ENCODE measurements at places on chromosomes 7 and 10.

- DNase-seq = no peak
Measured at GRCh38 chr7:22885797-22886261, 63.2 kb upstream of the TOMM7 start.

GRCh38 chr10:20090831-20091230, 274.6 kb downstream of the PLXDC2 start:
- no peak for DNase-seq

DNA sequence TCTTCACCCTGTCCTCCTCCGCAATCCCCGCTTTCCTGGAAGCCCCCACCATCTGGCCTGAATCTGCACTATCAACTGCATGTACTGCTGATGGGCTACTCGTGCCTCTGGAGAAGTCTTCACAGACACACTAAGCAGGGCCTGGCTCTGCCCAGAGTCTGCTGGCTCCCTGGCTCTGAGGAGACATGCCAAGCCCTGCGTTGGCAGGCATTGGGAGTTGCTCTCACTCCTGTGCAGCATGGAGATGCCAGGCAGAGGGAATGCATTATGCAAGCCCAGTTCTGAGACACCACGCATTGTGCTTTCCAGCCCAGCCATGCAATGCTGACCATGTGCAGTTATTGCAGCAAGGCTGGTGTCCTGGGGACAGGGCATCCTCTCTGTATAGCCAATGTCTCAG, 314.6 kb downstream of the CXCL12 start:
- DNase-seq = no peak

GRCh38 chr10:52526251-52526823, 212.3 kb downstream of the DKK1 start:
- no peak for DNase-seq

DNA sequence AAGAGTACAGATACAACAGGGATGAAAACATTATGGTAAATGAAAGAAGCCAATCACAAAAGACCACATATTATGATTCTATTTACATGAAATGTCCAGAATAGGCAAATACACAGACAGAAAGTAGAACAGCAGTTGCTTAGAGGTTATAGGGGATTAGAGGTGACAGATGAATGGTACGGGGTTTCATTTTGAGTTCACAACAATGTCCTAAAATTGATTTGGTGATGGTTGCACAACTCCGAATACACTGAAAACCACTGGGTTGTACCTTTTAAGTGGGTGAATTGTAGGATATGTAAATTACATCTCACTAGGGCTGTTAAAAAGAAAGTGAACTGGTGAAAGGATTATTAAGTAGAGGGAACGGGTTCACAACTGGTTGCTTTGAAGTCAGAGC, 76.3 kb upstream of the MRLN start:
- no peak for DNase-seq

DNA sequence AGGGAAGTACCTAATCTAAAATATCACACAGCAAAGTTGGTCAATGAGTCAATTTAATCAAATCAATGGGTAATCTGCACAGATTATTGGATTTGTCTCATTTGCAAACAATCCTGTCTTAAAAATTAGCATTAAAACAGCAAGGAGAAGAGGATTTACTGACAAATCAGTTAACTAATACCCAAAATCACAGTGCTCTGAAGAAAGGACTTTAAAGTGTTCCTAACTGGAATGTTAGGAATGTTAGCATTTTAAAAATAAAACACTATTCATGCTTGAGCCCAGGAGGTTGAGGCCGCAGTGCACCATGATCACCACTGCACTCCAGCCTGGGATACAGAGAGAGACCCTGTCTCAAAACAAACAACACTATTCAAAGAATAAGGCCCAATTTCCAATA, 83.1 kb downstream of the CHCHD3 start:
- no peak for DNase-seq

DNA sequence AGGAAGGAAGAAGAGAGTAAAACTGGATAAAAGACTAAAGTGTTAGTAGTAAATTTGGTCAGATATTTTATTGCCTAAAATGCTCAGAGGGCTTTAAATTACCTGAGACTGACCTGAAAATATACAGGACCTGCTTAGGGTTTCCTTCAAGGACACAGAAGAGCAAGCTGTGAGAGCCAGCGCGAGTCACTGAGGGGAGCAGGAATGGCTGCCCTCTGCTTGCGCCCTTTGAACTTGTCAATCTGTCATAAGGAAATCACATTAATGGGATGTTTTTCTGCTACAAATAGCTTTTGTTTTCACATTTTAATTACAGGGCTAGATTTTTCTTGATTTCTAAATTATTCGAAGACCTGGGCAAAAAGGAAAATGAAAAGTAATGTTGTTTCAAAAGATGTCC, 26.9 kb downstream of the DNAJB9 start:
- no peak for DNase-seq

DNA sequence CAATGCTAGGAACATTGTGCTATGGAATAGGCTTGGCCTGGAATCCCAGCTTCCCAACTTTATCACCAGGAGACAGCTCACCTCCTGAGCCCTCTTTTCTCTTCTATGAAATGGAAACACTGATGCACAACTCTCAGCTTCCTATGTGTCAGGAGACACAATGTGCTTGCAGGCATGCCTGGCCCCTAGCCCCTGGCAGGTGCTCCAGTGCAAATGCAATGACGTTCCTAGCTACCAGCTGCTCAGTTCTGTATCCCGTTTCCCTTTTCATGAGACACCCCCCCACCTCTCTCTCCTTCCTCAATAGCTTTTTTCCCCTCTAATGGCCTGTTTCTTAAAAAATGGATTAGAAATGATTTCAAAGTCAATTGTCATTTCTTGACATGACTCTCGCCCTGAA, 30.7 kb downstream of the HABP2 start:
- no peak for DNase-seq

DNA sequence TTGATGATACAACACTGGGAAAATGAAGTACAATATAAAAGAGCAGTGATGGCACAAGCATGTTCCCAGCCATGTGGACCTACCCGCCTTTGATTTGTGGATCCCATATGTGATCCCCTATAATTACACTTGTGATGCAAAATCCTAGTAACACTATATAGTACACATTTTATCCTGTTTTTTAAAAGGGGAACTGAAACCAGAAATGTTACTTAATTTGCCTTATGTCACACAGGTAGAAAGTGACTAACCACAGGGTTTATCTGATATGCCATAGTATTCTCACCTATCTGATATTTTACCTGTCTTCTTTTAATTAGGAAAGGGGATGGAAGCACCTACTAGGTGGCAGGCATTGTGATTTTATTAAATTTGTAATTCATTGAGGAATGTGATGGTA, 35.0 kb downstream of the ARMC3 start:
- no peak for DNase-seq

- DNase-seq = no peak
Measured at GRCh38 chr7:132491391-132491945, 84.8 kb downstream of the PLXNA4 start.

DNA sequence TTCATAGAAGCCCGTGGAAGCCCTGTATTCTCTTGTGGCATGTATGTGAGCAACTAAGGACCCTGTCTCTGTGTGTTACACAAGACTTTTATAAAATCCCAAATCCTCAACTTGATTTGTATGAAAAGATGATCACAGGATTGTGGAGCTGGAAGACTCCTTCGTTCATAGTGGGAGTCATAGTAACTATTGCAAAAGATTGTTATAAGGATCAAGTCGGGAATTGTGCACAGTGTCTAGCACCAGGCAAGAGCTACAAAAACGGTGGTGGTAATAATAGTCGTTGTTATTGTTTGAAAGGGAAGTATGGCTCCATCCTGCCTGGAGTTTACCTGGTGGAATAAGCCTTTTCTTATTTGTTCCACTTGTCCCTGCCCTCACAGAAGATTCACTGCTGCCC, 42.8 kb upstream of the MTURN start:
- no peak for DNase-seq

- no peak for DNase-seq
Measured at GRCh38 chr10:60777696-60778213, 523 bp upstream of the CDK1 start.

GRCh38 chr10:103603382-103603781, 109.9 kb downstream of the NEURL1 start:
- no peak for DNase-seq

GRCh38 chr10:83545901-83546391, 593.4 kb upstream of the GHITM start:
- DNase-seq = no peak

DNA sequence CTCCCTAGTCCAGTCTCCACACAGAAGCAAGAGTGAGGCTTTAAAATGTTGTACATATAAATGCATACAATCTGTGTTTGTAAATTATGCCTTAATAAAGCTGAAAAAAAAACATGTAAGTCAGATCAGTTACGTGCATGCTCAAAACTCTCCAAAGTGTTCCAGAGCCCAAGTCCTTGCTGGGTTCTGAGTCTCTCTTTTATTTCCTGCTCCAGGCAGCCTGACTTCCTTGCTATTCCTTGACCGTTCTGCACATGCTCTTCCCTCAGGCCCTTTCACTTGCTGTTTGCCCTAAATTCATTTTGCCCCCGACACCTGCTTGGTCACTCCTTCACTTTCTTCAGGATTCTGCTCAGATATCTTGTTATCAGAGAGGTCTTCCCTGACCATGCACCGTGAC, 770.1 kb downstream of the PHTF2 start:
- no peak for DNase-seq

DNA sequence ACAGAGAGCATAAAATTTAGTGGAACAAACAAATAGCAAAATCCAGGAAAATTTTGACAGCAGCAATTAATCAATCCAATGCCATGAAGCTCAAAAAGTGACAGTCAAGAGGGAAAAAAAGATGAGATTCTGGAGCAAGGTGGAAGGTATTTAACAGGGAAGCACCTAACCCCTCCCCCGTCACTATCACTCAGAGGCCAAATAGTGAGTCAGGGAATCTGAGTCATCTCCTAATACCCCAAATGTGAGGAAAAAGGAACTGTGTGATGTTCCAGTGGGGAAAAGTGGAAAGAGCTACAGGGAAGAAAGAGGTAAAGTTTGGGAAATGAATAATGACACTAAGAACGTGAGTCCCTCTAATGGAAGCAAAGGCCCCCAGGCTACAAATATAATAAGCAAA, 113.2 kb upstream of the PHF14 start:
- DNase-seq = no peak

DNA sequence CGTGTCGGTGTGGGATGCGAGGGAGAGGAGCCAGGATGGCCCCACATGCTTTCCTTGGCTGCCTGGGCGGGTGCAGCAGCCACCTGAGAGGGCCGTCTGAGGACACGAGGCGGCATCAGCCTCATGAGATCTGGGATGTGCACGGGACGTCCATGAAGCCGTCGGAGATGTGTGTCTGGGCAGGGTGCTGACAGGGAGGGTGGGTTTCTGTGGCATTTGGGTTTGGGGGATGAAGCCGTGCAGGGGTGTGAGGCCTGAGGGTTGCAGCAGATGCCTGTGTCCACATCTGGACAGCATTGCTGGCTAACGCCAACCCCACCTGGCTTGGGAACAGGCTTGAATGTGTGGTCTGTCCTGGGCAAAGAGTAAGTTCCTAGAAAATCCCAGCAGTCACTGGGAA, 179.5 kb downstream of the DNAJB6 start:
- no peak for DNase-seq

DNA sequence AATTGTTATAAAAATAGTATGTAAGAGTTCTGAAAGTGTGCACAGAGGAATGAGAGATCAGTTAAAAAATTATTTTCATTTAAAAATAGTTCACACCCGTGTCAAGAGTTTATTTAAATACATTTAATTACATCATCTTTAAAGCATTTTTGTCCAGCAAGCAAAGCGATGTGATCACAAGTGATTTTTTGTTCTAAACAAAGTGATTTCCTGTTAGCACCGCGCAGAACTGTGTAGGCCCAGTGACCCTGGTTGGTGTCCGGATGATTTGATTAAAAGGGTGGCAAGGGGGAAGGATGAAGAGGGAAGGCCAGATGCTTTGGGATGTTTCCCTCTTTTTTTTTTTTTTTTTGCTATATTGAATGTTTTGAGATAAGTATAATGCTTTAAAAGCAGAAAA, 227.8 kb upstream of the PITRM1 start:
- DNase-seq = no peak

DNA sequence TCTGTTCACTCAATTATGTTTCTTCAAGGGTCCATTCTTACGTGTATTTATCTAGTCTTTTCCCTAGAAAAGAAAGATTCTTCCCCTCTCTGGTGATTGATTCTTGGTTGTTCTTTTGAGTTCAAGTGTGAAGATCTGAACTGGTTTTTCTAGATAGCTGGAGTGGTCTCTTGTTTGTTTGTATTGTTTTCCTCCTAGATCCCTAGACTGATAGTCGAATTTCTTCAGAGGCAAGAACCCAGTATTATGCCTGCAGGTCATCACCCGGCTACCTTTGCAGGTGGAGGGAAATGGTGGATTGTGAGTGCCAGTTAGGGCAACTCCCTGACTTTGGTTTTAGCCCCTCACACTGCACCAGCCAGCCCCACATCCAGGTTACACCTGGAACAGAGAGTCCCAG, 2.2 kb upstream of the RSU1 start:
- DNase-seq = no peak

DNA sequence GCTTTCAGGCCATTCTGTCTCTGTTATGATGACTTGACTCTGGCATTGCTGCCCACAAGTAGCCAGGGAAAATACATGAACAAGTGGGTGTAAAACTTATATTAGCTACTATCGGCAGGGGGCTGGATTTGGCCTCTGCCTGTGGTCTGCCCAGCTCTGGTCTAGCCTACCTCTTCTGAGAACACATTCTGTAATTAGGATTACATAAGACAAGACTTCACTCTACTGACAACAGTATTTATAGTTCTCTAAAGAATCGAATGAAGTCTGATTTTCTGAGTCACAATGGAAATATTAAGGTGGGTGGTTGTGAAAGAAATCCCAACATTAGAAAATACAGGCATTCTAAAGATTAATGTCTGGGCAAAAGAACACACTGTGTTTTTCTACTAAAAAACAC, 55.5 kb downstream of the DLD start:
- DNase-seq = no peak

DNA sequence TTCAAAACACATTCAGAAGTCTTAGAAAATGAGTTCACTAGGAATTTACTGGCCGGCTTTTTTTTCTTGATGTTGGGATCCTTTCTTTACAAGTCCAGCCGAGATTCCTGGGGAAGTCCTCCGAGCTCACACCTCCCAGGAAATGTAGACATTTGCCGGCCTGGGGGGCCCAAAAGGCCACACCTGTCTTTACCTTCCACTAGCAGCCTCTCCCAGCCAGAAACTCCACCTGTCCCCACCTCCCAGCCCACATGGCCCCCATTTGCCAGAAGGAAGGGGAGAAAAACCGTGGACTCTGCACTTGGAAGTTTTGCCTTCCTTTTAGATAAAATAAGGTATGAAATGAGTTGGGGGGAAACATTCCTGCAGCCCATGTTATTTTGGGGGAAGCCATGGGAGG, 27.6 kb upstream of the EMX2 start:
- no peak for DNase-seq

GRCh38 chr7:48617993-48618392, 306.4 kb upstream of the CDC14C start:
- no peak for DNase-seq

GRCh38 chr10:106053061-106053460, 1111.4 kb downstream of the SORCS1 start:
- no peak for DNase-seq

DNA sequence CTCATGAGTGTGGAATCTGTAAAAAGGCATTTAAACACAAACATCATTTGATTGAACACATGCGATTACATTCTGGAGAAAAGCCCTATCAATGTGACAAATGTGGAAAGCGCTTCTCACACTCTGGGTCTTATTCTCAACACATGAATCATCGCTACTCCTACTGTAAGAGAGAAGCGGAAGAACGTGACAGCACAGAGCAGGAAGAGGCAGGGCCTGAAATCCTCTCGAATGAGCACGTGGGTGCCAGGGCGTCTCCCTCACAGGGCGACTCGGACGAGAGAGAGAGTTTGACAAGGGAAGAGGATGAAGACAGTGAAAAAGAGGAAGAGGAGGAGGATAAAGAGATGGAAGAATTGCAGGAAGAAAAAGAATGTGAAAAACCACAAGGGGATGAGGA, 207.7 kb downstream of the ZEB1 start:
- DNase-seq = no peak
